Smooth muscle cell of the pulmonary artery (primary cell): ENCODE measurements at places on chromosomes 1 and 21. TPM values are rescaled to one million over a fixed set of nuclear protein-coding genes. Genes with fewer than 3 reads are reported as not detected.

The PRDX1 gene
- total RNA-seq: 350 and 387 TPM in 2 replicates

The C1QA gene
- total RNA-seq: not detected in 2 replicates

The DAB1 gene
- total RNA-seq: 0.07 and 0.13 TPM in 2 replicates

The MECR gene
- total RNA-seq: 14.4 and 21.3 TPM in 2 replicates

The TSPAN1 gene
- total RNA-seq: 0.73 and 0.78 TPM in 2 replicates

The DMRTA2 gene
- 0.10 and 0.46 TPM in 2 replicates for total RNA-seq

The ATP1A4 gene
- not detected in 2 replicates for total RNA-seq

The IL10 gene
- not detected in 2 replicates for total RNA-seq

The PLA2G2A gene
- not detected in 2 replicates for total RNA-seq

The TMPRSS15 gene
- total RNA-seq: not detected in 2 replicates

The PTPRU gene
- total RNA-seq: 6.4 and 32.7 TPM in 2 replicates

The CYP4Z1 gene
- not detected in 2 replicates for total RNA-seq

The GPR161 gene
- 22.6 and 49.1 TPM in 2 replicates for total RNA-seq

The H3-3A gene
- 86.7 and 100 TPM in 2 replicates for total RNA-seq

The HRNR gene
- total RNA-seq: not detected in 2 replicates

The CLCA4 gene
- total RNA-seq: not detected in 2 replicates

The KCNN3 gene
- total RNA-seq: 0.07 TPM in 2 replicates

The PCP4L1 gene
- total RNA-seq: 0.26 TPM in 1 of 2 replicates, not detected in the other

The WNT2B gene
- 4.7 and 6.1 TPM in 2 replicates for total RNA-seq

The ZMYM4 gene
- total RNA-seq: 32.2 and 40.8 TPM in 2 replicates

The FCRL1 gene
- total RNA-seq: not detected in 2 replicates

The MCOLN3 gene
- 0.72 and 0.73 TPM in 2 replicates for total RNA-seq

The ABCG1 gene
- 1.0 and 3.3 TPM in 2 replicates for total RNA-seq

The FAM78B gene
- 0.13 and 0.36 TPM in 2 replicates for total RNA-seq

The FAAH gene
- 0.72 and 1.9 TPM in 2 replicates for total RNA-seq

The EPRS1 gene
- total RNA-seq: 172 and 186 TPM in 2 replicates
